ENCODE measurements at places on chromosomes 12 and 14. TPM values are rescaled to one million over a fixed set of nuclear protein-coding genes. Genes with fewer than 3 reads are reported as not detected.

GRCh38 chr14:87264796-87265195 lies 728.2 kb downstream of the GALC start:
- no peak for DNase-seq

GRCh38 chr12:119803381-119803791 lies 73.7 kb downstream of the CIT start:
- no peak for DNase-seq

- no peak for DNase-seq
Observed at GRCh38 chr12:19576506-19577280, 137.4 kb downstream of the AEBP2 start.

DNA sequence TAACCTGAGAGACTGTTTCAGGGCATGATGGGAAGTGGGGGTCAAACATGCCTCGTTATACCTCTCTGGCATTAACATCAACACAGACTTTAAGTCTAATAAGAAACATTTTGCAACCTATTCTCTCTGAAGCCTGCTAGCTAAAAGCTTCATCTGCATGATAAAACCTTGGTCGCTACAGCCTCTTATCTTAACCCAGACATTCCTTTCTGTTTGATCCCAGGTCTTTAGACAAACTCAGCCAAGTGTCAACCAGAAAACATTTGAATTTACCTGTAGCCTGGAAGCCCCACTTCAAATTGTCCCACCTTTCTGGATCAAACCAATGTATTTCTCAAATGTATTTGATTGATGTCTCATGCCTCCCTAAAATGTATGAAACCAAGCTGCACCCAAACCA lies 9.1 kb downstream of the PPP2R3C start:
- DNase-seq = no peak

DNA sequence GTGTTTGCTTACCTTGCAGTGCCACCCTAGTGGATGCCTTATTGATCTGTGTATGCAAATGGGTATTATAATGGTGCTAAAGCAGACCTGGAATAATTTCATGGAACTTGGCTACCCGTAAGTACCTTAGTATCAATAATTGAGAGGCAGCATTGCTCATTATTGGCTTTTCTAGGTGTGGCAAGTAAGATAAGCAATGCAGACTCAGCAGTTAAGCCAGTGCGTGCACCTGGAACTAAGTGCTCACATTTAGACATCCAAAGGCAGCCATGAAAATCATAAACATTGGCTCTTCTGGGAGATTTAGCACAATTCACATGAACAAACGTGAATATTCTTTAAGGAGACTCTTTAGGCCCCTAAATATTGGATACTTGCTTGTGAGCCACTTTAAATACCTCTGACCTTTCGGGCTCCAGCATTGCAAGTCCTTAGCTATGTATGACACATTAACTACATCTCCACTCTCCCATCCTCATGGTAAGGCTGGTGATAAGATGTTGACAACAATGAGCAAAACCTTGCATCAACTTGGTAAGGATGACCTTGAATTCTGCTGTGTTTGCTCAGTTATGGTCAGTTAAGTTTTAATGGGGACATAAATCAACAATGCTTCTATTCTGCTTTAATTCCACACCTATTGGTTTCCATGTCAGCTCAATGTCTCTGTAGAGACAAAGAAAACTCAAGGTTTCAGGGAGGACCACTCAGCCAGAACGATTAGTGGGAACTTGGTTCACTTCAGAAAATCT lies 112.0 kb downstream of the SLC5A8 start:
- DNase-seq = no peak

DNA sequence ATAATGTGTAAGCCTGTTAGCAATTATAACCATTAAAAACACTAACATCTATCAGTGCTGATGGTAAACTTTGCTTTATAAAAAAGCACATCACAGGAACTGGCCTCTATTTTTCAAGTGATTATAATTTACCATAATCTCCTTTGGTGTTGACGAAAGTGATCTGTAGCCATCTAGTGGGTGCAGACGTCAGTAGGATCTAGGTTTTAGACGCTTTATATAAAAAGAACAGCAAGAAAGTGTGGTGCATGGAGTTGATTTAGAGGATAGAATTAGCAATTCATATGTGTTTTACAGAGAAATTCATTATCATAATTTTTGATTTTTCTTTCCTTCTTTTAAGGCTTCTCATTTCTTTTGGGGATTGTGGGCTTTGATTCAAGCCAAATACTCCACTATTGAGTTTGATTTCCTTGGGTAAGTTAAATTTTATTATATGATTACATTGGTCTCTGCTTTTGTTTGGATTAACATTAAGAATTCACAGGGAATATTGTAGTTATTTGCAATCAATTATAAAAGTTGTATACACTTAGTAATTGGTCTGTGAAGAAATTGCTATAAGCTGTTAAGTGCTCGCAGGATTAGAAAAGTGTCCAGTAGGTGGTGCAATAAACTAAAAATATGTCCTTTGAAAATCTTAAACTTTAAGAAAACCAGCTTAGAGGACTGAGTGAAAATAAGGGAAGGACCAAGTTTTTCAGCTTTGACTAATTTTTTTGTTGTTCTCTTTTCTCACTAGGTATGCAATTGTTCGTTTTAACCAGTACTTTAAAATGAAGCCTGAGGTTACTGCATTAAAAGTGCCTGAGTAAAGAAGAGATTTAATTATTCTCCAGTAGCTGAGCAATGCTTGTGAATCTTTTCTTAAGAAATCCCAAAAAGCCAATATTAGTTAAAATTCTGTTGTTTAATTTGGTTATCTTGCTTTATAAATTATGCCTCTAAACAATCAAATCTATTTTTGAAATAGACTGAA lies 59.5 kb downstream of the ETNK1 start:
- DNase-seq = no peak

DNA sequence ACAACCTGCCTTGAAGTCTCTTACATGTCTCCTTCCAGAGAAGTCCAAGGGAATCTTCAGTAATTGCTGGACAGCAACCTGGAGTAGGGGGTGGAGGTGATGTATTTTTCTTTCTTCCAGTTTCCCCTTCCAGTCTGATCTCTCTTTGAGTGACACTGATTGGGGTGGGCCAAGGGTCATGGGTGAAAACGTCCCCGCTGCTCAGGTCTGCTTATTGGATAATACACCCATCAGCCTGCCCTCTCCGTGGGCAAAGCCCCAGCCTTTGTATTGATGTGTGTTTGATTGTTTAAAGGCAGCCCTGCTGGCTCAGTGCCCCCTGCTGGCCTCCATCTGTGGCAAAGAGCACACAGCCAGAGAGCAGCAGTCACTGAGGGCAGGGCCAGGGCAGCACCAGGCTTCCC lies 35.7 kb upstream of the ATP2A2 start:
- DNase-seq = peak; percentile 69

DNA sequence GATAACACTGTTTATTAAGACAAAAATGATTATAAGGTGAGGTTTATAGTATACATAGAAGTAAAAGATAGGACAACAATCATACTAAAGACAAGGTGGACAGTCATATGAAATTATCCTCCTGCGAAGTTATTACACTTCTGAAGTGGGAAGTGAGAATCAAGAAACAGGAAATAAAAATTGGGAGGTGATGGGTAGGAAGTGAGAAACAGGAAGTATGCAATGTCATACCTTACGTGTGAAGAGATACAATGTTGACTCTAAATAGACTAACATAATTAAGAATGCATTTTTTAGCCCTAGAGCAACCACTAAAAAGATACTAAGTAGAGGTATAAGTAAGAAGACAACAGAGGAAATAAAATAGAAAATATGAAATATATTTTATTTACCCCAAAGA lies 43.7 kb downstream of the GRIN2B start:
- no peak for DNase-seq

DNA sequence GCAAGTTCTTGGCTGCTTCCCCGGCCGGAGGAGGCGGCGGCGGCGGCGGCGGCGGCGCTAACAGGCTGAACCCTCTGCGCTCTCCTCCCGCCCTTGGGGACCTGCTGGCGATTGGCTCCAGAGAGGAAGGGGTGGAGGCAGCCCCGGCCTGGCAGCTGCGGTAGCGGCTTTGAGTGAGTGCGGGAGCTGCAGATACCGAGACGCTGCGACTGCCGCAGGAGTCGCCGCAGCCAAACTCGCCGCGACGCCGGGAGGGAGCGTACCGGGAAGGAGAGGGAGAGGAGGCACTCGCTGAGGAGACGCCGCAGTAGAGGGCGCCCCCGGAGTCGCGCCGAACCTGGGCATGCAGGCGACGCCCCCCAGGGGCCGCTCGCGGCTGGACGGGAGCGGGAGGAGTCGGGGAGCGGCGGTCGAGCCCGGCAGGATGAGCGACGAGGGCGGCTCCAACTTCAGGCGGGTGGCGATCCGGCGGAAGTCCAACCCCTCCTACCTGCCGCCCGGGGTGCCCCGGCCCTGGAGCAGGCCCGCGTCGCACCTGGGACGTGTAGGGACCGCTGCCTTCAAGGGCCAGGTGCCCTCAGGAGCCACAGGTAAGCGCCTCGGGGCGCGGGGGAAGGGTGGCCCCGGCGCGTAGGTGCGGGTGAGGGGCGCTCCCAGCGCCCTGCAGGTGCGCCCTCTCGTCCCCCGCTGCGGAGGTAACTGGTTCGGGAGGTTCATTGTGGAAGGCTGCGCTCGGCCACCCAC lies at the start of gene FGD4:
Gene FGD4, plus strand, starts transcription at position 189 of the 744 bp plus-strand sequence.
- peak; percentile 77 for DNase-seq

- no peak for DNase-seq
Observed at GRCh38 chr14:31414190-31414833, 6.0 kb downstream of the HEATR5A start.

DNA sequence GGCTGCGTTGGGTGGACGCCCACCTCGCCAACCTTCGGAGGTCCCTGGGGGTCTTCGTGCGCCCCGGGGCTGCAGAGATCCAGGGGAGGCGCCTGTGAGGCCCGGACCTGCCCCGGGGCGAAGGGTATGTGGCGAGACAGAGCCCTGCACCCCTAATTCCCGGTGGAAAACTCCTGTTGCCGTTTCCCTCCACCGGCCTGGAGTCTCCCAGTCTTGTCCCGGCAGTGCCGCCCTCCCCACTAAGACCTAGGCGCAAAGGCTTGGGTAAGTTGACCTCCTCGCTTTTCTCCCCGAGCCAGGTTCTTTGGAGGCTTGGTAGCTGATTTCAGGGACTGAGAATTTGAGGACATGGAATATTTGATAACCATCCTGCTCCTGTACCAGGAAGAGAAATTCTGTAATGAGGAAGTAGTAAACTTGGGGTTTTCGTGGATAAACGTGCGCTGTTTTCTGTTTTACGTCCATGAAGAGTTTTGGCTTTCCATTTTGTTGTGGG lies 530 bp downstream of the APAF1 start:
- DNase-seq = peak; percentile 29

- no peak for DNase-seq
Observed at GRCh38 chr12:77946541-77947061, 115.9 kb downstream of the NAV3 start.

- DNase-seq = no peak
Observed at GRCh38 chr12:67784831-67785230, 136.3 kb downstream of the DYRK2 start.

DNA sequence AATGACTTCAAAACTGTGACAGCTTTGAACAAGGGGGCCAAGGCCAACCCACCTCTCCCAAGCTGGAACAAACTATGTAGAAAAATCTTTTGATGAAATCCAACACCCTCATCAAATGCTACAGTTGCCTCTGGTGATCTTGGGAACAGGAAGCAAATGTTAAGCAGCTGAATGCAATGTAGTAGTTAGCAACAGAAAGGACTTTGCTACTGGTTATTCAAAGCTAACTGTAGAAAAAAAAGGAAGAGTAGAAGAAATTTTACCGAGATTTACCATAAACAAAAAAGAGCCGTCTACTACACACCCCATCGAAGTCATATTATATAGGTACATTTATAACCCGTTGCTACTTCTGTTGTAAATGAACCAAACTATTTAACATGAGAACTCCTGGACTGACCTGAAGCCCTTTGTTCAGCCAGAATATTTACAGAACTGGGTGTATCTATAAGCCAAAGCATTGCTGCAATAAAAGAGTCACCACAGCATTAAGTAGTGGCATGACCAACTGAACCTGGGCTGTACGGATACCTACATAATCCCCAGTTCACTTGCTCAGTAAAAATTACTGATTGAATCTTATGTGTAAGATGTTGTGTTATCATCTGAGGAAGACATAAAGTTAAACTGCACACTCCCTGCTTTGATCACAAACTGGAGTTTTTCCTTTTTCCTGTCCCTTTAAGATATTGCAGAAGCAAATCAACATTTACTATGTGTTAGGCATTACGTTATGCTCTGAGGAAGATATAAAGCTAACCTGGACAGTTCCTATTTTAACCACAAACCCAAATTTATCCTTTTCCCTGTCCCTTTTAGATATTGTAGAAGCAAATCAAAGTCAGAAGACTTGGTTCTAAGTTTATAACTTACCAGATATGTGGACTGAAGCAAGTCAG lies 25.1 kb downstream of the SYNJ2BP start:
- DNase-seq = no peak

DNA sequence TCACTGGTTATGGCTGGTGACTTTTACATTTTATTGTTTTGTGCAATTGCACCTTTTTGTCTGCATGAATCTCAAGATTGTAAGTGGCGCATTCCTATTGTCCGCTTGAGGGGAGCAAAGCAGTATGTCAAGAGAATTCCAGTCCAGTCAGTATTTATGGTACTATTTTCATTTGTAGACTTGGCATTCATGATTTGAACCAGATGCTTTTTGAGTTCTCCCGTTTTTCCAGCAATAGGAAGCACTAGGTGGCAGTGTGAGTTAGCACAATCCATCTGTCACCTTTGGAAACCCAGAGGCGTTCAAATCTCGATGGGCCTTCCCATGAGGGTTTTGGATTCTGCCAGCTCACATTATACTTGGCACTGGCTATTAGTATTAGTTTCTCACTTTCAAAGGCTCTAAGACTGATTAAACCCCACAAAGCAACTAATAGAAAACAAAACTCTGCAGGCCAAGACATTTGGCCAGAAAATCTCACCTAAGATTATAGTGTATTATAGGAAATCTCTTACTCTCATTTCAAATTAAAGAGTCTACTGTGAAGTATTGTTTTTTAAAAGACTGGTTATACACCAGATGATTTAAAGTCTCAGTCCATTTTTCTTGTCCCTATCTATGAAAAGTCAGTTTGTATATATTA lies 2.2 kb downstream of the DACT1 start:
- DNase-seq = peak; percentile 41

DNA sequence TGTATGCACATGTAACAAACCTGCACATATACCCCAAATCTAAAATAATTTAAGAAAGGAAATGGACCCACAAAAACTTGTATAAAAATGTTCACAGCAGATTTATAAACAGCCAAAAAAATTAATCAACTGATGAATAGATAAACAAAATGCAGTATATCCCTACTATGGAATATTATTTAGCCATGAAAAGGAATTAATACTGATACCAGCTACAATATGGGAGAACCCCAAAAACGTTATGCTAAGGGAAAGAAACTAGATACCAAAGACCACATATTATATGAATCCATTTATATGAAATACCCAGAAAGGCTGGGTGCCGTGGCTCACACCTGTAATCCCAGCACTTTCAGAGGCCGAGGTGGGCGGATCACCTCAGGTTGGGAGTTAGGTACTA lies 20.9 kb downstream of the DUSP16 start:
- DNase-seq = no peak

GRCh38 chr12:58104351-58104755 lies 163.0 kb downstream of the ATP23 start:
- DNase-seq = no peak

The ASCL1 gene
- not detected for total RNA-seq

The IL31 gene
- 4.0 TPM for total RNA-seq

The IFNG gene
- total RNA-seq = 193 TPM

The FLRT2 gene
- total RNA-seq = not detected

The SPIC gene
- total RNA-seq = not detected

All from activated CD4-positive, alpha-beta T cell treated with anti-CD3 and anti-CD28 coated beads for 36 hours (primary cell).